NCI-H2171 treated with DMSO at 0.1 percent for 48 hours (cell line): ENCODE measurements at places on chromosomes 13 and 19.

GRCh38 chr13:61916483-61916882 lies 500.8 kb upstream of the PCDH20 start:
- DNase-seq, result no peak

DNA sequence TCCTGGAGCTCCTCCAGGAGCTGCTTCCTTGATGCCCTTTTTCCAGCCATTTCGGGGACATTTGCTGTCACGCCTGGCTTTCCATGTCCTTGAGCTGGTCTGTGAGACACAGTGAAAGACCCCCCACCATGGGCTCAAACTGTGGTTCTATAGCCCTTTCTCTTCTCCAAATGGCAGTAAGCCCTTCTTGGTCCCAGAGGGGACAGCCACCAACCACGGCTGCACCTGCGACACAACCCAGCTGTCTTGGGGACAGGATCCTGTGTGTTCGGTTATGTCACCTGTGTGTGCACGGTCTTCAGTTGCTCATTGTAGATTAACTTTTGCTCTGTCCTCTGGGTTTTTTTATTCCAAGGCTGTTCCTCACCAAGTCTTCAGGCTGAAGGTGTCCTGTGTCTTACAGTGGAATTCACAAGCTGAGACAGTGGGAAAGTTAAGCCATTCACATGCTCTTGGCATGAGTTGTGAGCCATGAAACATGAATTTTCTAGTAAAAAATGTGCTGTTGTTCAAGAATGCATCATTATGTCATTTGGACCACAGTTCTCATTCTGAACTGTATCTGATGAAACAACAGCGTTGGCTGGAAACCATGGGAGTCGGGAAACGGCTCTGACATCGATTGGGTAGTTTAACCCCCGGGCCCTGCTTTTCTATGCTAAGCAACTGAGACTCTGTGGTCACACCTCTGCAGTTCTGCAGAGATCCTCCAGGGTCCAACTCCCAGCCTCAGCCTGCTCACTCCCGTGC lies 129.5 kb upstream of the MCF2L start:
- DNase-seq, result no peak

DNA sequence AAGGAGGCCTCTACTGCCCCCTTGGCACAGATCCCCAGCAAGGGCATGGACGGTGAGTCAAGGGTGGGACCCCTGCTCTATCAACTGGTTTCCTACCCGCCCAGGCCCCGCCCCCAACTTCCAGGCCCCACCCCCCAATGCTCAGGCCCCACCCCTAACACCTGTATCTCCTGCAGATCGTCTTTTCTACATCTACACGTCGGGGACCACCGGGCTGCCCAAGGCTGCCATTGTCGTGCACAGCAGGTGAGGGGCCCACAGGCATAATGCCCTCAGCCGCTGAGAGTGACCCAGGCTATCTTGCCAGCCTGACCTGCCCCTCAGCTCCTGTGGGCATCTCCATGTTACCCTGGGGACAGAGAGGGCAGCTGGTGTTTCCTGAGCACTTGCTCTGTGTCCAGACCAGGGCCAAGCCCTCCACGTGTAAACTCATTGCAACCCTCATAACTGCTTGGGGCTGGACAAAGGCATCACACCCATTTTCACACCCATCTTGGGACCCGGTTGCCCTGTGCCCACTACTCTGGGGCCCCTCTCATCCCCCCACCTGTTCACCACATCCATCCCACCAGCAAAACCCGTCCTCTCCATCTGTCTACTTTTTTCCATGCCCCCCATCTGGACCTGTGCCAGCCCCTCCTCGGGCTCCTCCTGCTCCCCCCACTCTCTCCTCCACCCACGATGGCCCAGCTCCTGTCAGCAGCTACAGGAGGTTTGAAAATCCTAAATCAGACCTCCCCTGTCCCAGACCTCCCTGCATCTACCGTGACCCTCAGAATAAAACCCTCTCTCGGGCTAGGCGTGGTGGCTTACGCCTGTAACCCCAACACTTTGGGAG lies 17.2 kb downstream of the SLC27A1 start:
- DNase-seq, result peak; percentile 6

DNA sequence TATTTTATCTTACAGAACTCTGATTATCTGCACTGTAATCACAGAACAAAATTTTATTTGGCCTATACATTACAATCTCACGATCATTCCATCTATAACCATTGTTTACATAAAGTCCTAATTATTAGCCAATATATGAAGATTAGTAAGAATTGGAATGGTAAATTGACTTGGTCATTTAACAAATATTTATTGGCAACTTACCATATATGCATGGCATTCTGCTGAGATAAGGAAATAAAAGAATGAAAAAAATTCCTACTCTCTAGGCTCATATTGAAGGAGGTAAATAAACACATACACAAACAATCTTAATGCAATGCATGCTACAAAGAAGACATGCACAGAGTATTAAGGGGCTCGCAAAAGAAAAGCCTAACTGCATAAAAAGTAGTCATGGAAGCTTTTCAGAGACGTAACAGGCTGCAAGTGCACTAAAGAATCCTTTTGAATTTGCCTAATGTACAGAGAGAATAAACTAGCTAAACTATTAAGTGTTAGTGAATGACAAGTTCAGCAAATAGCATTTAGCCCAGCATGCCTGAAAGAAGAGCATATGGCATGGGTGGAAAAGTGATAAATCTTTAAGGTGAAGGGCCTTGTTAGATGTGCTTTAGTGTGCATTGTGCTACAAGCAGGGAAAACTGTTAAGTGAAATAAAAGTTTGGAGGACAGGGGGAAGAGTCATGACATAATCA lies 1131.1 kb downstream of the PCDH9 start:
- DNase-seq, result peak; percentile 21

DNA sequence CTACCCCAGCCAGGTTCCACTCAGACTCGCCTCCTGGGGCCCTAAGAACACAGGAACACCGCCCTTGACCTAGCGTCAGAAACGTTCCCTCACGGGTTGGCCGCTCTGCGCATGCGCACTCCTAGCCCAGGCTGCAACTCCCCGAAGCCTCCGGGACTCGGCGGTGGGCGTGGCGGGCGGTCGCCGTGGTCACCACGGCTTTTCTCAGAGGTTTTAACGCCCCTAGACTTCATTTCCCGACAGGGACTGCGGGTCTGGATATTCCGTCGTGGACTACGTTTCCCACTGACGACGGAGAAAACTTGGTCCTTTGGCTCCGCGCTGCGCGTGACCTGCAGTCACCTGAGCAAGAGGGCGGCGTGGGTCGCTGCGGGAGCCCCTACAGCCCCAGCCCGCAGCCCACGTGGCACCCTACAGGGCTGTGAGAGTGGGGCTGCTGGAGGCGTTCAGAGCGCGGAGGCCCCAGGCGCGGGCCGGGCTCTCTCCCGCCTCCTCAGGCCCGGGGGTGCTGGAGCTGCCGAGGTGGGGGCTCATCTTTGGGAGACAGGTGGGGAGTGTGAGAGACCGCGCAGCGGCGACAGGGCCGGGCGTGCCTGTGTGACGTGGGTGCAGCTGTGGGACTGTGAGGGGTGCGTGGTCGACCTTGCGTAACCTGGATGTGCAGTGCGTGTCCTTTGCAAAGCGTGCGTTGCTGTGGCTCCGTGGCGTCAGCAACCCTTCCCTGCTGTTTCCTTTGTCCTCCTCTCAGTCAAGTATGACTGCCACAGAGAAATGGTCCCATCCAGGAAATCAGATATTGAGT lies 38.0 kb upstream of the ZNF573 start:
- peak; percentile 75 for DNase-seq

GRCh38 chr19:595326-596262 lies 5.9 kb downstream of the HCN2 start:
- no peak for DNase-seq

DNA sequence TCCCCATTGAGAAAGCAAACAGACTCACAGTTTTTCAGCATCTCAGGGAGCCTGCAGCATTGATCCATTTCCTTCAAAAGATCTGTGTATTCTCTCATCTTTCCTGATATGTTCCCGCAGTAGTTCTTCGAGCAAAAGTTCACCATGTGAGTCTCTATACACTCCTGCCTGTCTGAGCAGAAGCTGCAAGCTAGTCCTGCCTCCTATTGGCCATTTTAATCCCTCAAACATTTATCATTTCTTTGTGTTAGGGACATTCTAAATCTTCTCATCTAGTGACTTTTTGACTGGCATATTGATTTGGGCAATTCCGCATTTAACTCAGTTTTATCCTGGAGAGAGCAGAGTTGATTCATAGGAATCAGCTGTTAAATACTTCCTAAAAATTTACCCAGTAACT lies 660.4 kb upstream of the KLF12 start:
- DNase-seq, result no peak
